ENCODE measurements at places on chromosomes 5 and 9. TPM values are rescaled to one million over a fixed set of nuclear protein-coding genes. Genes with fewer than 3 reads are reported as not detected.

Gene TRIP13
- total RNA-seq: 2.1 TPM

Gene SH3PXD2B
- 21.1 TPM for total RNA-seq

Gene PCDHGA3
- total RNA-seq: 1.5 TPM

Gene FAM169A
- total RNA-seq: 1.2 TPM

Gene ZNF608
- total RNA-seq: 18.0 TPM

Gene CD180
- not detected for total RNA-seq

Gene GZMA
- total RNA-seq: not detected

Gene TXNDC8
- not detected for total RNA-seq

Gene PCDHGA10
- total RNA-seq: 10.2 TPM

Gene TAF11L5
- not detected for total RNA-seq

Gene SCAI
- 9.7 TPM for total RNA-seq

Gene SELENOP
- 809 TPM for total RNA-seq

Gene AQP3
- total RNA-seq: 9.0 TPM

Gene HMCN2
- under 0.01 TPM for total RNA-seq

Gene AMBP
- 0.17 TPM for total RNA-seq

Gene DBN1
- total RNA-seq: 102 TPM

Gene TMEM171
- under 0.01 TPM for total RNA-seq

Gene RNF180
- 2.8 TPM for total RNA-seq

Gene ORM1
- total RNA-seq: not detected

Gene GPR150
- 0.33 TPM for total RNA-seq

Gene GLDC
- 0.51 TPM for total RNA-seq

Gene TNFSF8
- total RNA-seq: not detected

Gene CCDC152
- 1.5 TPM for total RNA-seq

Gene CA9
- total RNA-seq: 0.26 TPM

Gene SH3TC2
- total RNA-seq: 0.26 TPM

Gene CEL
- under 0.01 TPM for total RNA-seq

Gene FBN2
- total RNA-seq: 80.1 TPM

Gene ATG12
- total RNA-seq: 38.8 TPM

Gene SLC9A3
- total RNA-seq: 0.51 TPM

Gene GPBP1
- total RNA-seq: 82.1 TPM

Gene SHISAL2B
- not detected for total RNA-seq

Gene HAPLN1
- not detected for total RNA-seq

Gene CAVIN4
- total RNA-seq: 1.5 TPM

Gene DMGDH
- total RNA-seq: 7.7 TPM

Gene FREM1
- total RNA-seq: under 0.01 TPM

Gene ITGA1
- 12.6 TPM for total RNA-seq

Gene CCIN
- 1.3 TPM for total RNA-seq

Gene FOXI1
- total RNA-seq: not detected

Gene CCL27
- not detected for total RNA-seq

Gene HEXB
- 214 TPM for total RNA-seq

Gene ZNF79
- total RNA-seq: 12.6 TPM

Gene ANKRD31
- 0.26 TPM for total RNA-seq

Gene LECT2
- total RNA-seq: not detected

Gene P4HA2
- 553 TPM for total RNA-seq

Gene LCN15
- total RNA-seq: not detected

Gene DAPK1
- total RNA-seq: 18.5 TPM

Gene CCL21
- not detected for total RNA-seq

Gene BASP1
- 186 TPM for total RNA-seq

Gene BHMT2
- 20.3 TPM for total RNA-seq

Gene SLC24A2
- under 0.01 TPM for total RNA-seq

Gene RGS7BP
- total RNA-seq: 0.51 TPM

Gene WDR38
- not detected for total RNA-seq

Gene CD74
- total RNA-seq: 3.9 TPM
